ENCODE measurements at places on chromosomes 6 and 20.

DNA sequence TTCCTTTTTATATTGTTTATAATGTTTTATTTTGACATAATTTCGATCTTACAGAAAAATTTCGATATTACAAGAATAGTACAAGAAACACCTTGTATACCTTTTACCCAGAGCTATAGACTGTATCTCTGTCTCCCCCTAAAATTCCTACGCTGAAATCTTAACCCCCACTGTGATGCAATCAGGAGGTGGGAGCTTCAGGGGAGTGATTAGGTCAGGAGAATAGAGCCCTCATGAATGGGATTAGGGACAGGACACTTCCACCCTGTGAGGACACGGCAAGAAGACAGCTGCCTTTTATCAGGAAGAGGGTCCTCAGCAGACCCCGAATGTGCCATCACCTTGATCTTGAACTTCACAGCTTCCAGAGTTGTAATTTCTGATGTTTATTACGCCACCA, 148.7 kb upstream of the C6orf118 start:
- no peak for DNase-seq

DNA sequence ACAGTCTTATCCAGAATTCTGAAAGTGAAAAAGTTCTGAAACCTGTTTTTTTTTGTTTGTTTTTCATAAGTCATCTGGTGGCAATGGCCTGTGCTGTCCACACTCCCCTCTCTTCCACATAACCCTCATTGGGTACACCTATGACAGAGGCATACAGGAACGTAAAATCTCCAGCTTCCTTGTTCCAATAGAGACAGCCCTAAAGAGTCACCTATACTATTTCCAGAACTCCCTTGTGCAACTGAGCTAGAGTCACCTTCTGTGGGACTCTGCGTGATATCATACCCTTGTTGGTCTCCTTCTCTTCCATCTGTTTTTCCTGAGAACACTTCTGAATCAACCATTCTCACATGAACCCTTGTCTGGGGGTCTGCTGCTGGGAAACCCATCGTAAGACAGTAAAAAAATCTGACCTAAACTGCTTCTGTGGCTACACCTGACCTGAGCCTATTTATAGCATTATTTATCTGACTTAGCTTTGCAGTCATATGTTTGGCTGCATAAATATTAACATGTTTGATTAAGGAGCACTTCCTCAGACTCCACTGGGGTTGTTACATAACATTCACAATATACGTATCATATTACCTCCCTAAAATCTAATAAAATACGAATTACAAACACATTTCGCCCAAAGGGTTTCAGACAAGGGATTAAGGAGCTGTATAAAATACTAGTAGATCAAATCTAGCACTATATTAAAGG, 151.9 kb downstream of the PTPRT start:
- DNase-seq, result no peak

DNA sequence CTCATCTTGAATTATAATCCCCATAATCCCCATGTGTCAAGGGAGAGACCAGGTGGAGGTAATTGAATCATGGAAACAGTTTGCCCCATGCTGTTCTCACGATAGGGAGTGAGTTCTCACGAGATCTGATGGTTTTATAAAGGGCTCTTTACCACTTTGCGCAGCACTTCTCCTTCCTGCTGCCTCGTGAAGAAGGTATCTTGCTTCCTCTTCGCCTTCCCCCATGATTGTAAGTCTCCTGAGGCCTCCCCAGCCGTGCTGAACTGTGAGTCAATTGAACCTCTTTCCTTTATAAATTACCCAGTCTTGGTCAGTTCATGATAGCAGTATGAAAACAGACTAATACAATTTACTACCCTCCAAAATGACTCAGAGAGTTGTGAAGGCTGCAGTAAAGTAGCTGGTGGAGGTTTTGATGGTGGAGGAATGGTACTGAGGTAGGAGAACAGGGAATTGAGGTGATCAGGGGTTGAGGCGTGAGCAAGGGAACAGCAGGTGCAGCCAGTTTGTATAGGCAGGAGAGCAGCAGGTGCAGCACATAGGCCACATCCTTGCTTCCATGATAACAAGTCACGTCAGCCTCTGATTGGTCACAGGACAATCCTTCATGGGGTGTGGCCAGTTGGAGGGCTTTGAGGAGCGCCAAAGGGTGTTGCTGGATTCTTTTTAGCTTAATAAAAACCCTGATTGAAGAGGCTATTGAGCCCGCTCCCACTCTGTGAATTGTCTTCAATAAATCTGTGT, 150.0 kb downstream of the CDC5L start:
- DNase-seq, result no peak

- peak; percentile 17 for DNase-seq
These were observed 21.9 kb downstream of the ATXN1 start for GRCh38 chr6:16739329-16739801.

- DNase-seq, result no peak
These were observed 11.6 kb upstream of the ENPP4 start for GRCh38 chr6:46118157-46118556.

DNA sequence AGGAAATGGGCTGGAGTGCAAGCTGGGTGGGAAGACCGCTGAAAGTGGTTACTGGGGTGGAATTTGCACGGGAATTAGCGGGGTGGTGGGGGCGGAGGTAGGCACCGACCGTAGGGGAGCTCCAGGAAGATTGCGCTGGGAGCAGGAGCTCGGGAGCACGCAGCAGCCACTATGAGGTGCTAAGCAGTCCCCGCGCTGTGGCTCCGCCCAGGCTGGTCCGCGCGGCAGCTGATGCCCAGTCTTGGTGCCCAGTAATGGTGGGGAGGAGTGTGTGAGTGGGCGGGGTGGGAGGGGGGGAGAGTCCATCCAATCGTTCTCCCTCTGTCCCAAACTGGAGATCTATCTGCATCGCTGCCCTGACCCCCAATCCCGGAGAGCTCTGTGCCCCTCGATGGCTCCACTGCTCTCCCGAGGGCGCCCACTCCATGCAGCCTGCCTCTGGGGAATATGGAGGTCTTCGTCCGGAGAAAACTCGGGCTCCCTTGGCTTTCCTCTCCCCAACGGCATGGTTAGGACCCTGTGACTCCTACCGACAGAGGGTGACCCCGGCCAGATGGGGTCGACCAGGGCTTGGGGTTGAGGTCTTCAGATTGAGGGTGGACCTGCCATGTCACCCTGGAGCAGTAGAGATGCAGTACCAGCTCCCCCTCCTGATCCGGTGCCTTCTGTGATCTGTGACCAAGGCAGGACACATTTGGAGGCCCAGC, 5.3 kb downstream of the TP53TG5 start:
- peak; percentile 71 for DNase-seq

DNA sequence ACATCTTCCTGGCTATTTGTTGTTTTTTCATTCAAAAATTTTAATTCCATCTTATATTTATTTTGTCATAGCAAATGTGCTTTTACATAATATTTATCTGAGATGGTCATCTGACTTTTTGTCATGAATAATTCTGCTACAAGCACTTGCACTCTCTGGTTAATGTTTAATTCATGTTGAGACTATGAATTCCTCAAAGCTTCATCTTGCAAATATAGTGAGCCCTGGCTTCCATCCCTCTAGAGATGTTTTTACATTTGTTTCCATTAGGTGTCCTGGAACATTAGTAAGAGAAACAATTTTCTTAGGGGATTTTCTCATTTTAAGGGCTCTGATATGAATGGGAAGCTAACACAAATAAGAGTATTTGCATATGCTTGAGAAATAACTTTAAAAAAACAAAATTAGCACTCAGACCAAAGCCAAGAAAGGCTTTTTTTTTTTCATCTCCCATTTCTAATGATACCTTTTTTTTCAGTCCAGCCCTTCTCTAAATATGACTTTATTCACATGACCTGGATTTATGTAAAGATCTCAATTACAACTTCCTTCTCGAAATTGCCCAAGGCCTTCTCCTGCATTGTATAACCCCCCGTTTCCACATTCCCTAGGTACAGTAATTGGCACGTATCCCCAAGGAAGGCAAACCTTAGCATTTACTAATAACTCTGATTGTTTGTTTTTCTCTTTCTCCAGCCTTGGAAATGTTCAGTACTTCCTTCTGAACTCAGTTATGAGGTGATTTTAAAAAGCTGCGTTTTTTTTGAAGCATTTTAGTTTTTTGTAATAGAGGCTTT, 797.0 kb upstream of the GJE1 start:
- no peak for DNase-seq

DNA sequence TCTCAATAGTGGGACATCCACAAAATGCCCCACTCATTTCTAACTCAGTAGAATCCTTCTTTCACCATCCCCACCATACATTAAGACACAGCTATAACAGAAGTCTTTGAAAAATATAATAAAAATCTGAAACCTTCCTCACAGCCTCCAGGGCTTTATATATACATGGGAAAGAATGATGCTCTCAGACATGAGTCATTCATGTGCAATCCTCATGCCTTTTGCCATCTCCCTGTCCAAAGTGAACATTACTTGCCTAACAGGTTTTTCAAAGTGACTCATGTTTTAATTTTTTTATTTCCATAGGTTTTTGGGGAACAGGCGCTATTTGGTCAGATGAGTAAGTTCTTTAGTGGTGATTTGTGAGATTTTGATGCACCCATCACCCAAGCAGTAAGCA, 162.7 kb downstream of the RALGAPA2 start:
- DNase-seq, result peak; percentile 42

DNA sequence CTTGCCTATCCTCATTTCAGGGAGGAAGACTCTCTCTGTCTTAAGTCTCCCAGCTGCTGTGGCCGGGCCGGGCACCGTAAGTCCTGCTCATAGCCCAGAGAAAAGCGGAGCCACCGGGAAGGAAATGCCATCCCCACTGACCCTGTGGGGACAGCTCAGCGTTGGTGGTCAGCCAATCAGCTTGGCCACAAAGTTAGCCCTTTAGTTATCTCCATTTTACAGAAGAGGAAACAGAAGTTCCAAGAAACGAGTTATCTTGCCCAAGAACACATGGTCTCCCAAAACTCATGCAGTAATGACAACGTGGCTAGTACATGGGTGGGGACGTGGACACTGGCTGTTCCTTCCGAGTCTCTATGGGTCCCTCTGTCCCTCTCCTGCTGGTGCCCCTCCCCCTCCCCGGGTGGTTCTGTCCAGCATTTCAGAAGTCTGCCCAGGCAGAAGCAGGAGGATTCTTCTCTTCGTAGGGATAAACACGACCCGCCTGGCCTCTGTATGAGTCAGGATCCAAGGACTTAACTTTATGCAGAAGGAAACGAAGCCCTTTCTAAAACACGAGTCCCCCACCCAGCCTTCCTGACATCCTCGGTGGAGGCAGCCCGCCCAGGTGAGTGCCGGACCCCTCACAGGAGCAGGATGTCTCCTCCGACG, 273.8 kb downstream of the CDH4 start:
- DNase-seq, result no peak

GRCh38 chr6:56642366-56643261, at the start of gene DST:
Gene DST, minus strand, starts transcription at chr6:56642889.
- DNase-seq, result no peak

DNA sequence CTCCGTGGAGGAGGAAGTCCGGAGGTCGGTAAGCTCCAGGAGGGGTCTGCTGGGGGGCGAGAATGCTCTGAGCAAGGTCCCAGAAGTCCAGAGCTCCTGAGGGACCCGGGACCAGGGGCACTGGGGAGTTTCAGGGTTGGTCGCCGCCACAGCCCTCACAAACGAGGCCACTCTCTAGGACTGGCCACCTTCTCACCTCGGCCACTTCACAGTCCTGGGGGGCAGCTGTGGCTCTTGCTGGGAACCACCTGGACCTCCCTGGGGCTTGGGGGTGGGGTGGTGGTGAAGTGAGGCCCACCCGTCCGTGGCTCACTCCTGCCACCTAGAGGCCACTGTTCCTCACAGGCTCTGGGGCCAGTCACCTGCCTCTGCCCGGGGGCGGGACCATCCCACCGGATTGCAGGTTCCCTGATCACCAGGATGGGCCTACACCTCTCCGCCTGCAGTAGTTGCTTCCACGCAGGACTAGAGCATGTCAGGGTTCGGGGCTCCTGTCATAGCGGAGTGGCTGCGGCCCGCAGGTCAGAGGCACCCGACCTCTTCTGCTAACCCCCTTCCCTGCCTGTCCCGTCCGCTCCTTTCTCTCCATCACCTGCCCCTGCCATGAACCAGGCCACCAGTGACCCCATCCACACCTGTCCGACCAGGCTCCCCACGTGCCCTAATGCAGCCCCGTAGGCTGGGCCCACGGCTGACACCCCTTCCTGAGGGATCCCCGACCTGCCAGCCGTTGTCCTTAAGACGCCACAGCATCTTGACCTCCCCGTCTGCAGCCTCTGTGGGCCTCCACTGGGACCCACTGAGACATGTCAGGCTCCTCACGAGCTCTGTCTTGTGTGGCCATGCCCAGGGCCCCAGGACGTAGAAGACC, 5.1 kb upstream of the TCEA2 start:
- DNase-seq, result peak; percentile 56

DNA sequence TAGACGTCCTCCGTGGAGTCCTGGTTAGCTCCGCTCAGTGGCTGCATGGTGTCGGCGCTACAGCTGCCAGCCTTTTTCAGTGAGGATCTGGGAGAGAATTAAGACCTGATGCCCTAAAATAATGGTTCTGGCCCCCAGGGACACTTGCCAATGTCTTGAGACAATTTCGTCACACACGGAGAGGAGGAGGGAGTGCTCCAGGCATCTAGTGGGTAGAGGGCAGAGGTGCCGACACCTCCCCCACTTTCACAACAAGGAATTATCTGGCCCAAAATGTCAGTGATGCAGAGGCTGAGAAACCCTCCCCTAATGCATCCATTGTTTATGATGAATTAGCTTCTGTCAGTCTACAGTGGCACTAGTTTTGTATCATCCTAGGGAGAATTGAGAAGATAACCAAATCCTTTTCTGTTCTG, 24.4 kb downstream of the TMEM181 start:
- DNase-seq, result no peak

DNA sequence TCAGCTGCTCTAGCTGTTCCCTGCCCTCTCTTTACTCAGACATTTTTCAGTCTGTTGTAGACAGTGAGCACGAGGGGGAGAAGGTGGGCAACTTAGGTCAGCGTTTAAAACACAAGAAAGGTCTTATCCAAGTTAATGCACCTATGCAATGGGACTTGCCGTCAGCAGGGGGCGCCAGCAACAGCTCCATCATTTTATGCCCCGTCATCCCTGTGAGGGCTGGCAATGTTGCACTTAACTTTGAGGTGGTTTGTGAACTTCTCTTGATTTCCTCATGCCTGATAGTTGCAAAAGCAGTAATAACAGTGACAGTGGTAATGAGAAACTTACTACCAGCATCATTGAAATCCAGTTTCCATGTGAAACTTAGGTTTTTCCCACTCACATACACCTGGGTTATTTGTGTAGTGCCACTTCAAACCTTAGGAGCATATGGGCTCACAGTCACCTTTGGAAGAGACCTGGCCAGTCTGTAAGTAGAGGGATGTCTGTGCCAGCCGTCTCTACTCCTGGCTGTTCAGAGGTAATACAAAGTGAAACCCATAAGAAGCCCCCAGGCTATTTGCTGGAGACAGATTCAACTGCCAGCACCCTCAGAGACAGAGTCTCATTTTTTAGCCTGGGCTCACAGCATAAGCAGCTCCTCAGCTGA, 44.9 kb upstream of the ID1 start:
- DNase-seq, result peak; percentile 68

DNA sequence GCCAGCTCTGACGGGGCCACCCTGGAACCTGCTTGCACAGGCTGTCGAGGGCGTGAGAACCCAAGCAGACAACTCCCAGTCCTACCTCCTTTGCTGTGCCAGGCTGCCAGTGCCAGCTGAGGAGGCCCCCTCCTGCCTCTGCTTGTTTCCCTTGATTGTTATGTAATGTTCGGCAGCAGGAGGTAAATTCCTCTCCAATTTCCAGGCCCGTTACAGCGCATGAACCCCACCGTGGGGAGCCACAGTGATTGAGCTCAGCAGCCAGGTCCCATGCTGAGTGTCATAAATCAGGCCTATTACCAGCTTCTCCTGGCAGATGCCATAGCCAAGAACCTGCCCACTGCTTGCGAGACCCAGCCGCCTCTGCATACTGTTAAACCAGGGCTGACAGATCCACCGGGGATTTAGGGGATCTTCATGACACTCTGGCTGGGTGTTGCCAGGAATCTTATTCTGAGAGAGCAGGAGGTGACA, 320.5 kb downstream of the DHX35 start:
- DNase-seq, result no peak

Measured in NCI-H1105 treated with DMSO at 0.1 percent for 48 hours (cell line).